Activated CD4-positive, alpha-beta memory T cell treated with anti-CD3 and anti-CD28 coated beads for 36 hours (primary cell): ENCODE measurements at places on chromosomes 6 and 20.

DNA sequence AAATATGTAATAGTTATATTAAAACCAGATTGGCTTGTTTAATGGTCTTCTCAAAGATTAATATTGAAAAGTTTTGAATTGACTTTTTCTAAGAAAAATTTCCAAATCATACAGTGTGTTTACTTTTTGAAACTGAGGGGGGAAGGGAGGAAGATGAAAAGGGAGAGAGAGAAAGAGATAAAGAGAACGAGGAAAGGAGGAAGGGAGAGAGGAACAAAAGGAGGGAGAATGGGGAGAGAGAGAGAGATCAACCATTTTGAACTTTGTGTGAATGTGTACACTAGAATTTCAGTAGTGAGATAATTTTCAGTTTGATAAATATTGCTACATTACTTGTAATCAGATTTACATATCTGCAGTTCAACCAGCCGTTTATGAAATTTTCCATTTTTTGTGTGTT lies 124.5 kb downstream of the EPHA7 start:
- DNase-seq, result no peak

- DNase-seq, result peak; percentile 37
These were observed 39.2 kb downstream of the KCNK5 start for GRCh38 chr6:39189915-39190544.

GRCh38 chr20:58407201-58407873 lies 18.3 kb downstream of the VAPB start:
- no peak for DNase-seq

- DNase-seq, result peak; percentile 45
These were observed 560 bp downstream of the YTHDF1 start for GRCh38 chr20:63215101-63216040.

DNA sequence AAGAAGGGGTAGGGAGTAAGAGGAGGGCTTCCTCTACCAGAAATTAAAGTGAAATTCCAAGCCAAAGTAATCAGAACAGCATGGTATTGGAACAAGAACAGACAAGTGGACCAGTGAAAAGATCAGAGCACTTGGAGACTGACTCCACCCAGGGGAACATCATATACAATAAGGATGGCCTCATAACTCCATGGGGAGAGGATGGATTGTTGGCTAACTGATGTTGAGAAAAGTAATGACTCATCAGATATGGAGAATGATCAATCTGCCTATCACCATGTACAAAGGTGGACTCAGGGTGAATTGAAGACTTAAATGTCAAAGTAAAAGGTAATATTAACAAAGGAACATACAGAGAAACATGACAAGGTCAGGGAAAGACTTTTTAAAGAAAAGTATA lies 12.8 kb downstream of the SLC22A3 start:
- DNase-seq, result no peak

DNA sequence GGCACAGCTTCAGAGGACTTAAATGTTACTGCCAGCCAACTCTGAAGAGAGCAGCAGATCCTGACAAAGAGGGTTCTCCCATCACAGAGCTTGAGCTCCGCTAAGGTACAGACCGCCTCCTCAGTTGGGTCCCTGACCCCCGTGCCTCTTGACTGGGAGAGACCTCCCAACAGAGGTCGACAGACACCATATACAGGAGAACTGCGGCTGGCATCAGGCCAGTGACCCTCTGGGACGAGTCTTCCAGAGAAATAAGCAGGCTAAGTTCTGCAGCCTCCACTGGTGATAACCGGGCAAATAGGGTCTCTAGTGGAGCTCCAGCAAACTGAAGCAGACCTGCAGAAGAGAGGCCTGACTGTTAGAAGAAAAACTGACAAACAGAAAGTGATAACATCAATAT lies 187.0 kb downstream of the CLVS2 start:
- no peak for DNase-seq

DNA sequence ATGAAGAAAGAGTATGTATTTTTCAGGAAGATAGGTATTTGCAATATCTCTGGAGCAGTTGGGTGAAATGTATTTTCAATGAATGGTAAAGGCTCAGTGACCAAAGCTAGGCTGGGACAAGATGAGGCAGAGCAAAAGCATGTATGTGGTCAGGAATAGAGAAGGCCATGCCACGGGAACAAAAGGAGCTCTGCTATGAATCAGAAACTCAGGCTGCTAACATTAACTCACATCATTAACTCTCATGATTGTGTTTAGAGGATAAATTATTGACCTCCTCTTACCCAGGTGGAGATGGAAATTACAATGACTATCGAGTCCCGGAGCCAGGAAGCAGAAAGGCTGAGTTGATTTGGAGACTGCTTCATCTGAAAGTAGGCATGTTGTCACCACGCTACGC lies 220.2 kb downstream of the FUT9 start:
- no peak for DNase-seq

DNA sequence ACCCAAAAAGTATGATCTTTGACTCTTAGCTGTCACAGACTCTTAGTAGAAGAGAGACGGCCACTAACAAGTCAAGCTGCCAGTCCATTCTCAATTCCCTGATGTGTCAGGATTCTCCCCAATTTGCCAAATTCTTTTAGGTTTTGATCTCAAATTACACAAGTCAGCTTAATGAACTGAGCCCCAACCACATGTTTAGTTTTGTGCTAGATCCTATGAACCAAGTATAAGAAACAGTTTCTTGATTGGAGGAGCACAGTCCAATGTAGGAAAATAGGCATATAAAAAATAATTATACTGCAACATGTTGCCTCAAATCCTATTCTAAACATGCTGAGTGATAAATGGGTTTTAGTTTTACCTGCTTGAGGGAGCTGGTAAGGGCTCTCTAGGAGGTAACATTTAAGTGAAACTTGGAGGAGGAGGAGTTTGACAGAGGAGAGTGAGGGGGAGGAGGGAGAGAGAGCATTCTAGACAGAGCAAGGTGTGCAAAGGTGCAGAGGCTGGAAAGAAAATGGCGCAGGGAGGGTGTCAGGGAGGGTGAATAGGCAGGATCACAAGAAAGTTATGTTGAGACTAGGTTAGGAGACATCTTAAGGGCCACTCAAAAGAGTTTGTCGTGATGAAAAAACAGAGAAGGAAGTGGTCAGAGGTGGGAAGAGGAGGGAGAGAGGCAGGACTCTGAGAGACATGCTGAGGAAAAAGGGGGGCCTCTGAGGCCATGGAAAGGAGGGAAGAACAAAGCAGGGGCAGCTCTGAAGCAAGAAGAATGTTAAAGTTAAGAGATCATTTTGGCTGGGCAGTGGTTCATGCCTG lies 22.8 kb upstream of the FAM83C start:
- DNase-seq, result no peak

- no peak for DNase-seq
These were observed 269.6 kb downstream of the PKHD1 start for GRCh38 chr6:51817832-51818231.

- DNase-seq, result no peak
These were observed 97.1 kb upstream of the FLRT3 start for GRCh38 chr20:14434384-14435136.

- peak; percentile 70 for DNase-seq
These were observed 5.4 kb upstream of the TUBB2A start for GRCh38 chr6:3162565-3163247.

DNA sequence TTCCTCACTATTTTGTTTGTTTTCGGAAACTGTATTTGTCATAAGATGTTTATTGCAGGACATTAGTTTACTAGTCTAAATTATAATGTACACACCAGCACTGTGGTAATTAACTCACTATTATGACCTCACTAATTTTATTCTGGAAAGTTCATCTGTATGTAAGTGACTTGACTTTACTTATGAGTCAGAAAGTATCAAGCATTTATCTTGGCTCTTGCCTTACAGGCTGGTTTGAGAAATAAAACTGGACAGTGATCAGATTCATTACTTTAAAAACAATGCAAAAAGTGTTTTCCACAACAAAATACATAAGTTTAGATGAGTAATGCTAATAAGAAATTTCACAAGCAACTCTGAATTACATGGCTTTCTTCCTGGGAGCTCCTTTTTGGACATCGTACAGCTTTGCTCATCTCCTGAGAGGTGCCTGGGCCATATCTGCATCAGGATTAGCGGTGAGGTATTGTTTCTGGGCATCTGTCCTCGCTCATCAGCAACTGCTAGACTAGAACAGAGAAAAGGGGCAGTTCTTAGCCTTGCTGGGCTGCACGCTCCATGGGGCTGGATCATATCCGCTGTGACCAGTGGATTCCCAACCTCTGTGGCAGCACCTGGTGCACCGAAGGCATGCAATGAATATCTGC lies 179.8 kb downstream of the SOD2 start:
- DNase-seq, result no peak

DNA sequence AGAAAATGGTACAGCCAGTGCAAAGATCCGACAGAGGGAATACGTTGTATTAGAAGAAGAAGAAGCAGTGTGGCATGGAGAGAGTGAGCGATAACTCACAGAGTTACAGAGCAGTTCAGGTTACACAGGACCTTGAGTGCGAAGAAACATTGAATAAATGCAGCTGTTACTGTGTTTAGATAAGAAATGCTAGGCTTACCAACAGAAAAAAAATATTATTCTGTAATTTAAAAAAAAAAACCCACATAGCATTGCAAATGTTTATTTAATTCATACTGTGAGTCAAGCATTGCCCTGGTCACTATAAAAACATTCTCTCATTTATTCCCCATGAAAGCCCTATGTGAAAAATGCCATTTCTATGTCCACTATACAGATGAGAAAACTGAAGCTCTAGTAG lies 373.4 kb upstream of the EPHA7 start:
- no peak for DNase-seq

DNA sequence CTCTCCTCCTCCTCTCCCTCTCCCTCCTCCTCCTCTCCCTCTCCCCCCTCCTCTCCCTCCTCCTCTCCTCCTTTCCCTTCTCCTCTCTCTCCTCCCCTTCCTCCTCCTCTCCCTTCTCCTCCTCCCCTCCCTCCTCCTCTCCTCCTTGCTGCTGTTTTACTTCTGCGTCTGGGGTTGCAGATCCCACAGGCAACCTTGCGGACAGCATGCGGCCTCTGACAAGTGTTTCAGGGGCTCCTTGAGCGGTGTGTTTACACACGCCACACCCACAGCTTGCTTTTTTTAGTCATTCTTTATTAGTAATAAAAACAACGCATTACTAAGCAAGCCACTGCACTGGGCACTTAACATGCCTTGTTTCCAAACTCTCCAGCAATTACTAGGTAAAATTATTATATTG lies 81.9 kb downstream of the TFAP2C start:
- no peak for DNase-seq

DNA sequence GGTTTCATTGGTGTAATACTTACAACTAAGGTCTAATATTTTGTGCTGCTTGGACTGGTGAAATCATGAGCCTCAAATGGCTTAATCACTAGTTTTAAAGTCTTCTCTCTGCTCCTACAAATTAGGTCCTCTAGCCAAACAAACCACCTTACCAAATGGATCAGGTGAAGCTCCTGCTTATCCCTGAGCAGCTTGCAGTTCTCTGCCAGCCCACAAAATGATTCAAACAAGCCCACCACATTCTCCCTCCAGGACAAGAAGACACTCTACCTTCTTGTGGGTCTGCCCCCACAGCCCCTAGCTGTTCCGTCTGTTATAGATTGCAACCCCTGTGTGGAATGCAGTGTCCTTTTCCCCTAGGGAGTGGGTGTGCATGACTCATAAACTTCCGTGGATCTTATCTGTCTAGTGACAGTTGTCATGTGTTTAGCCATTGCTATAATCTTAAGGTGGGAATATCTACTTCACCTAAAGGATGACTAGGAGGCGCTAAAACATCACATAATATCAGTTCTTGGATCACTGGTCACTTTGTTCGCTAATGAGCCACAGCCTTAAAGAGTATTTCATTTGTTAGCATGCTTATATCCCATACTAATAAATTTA lies 940.5 kb upstream of the MANEA start:
- DNase-seq, result no peak

DNA sequence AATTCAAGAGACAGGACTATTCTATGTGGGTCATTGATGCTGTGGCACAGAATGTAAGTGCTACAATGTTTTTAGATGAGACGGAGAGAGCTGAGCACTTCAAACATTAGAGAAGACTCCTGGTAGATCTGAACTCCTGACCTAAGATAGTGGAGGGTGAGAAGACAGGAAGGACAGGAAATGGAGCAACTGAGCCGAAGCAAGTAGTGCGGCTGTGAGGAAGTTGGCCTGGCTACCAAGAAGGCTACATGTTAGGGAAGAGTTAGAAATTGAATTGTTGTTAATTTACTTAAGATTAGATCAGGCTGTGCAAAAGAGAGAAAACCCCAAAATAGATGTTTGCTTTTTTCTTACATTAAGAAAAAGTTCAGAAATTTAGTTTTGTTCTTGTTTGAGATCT lies 14.4 kb upstream of the MLIP start:
- no peak for DNase-seq

DNA sequence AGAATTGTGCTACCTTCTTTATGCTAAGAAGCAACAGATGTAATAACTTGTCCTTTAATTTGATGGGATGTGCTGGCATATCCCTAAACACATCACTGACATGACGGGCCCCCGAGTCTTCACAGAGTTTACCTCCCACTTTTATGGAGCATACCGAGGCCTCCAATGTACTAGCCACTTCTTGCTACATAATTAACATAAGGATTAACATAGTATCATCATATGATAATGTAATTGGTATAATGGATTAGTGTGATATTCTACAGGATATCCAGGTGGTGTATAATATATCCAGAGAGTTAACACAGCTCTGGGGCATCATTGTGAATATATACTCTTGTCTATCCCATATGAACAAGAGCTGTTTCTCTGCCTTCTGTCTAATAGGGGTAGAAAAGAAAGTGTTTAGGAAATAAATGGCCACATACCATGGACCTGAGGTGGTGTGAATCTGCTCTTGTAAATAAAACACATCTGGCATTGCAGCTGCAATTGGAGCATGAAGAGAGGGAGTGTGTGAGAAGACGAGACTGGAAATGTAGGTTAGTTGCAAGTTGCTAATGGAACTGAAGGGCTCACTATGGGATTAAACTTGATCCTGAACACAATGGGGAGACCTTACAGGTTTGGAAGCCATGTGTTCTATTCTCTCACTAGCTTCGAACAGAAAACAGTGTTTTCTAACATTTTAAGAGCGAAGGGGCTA lies 102.3 kb downstream of the IYD start:
- no peak for DNase-seq

GRCh38 chr20:15925376-15925775 lies 647.9 kb downstream of the KIF16B start:
- DNase-seq, result no peak

DNA sequence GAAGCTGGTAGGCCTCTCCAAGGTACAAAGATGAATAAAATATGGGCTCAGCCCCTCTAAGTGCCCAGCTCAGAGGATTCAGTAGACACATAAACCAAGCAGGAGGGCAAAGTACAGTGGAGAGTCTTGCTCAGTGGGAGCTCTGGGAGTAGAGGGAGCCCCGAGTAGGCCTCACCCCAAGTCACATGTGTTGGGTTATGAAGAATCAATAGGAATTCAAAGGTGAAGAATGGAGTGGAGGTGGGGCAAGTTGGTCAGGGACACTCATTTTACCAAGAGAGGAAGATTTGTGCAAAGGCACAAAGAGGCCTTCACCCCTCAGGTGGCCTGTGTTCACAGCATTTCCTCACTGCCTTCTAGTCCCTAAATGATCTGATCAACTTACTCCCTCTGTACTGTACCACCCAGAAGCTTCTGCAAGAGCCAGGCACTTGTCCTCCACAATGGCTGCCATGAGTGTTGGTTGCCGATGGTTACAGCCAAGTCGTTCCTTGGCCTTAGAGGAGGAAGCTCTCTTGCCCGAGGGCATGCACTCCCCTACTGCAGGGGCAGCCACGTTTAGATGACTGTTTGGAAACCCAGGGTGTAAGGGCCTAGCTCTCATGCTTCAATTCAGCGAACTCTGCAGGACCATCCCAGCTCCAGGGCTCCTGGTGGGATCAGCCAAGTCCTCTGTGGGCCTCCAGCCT lies 6.7 kb upstream of the CDKN1A start:
- DNase-seq, result no peak
